ENCODE measurements at places on chromosomes 7 and 10.

DNA sequence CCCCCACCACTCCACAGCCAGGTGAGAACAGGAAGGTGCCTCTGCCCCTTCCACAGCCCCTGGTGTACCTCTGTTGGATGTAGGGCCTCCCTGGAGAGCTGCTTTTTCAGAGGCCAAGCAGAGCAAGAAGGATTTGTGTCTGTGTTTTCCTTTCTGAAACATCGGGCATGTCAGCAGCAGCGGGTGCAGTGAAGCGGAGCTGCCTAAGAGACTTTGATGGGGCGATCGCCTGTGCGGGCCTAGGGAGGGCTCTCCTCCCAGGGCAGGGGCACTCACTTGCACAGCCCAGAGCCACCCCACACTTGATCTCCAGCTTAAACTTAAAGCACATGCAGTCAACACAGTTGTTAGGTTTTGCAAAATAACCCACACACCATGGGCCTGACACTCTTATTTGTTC is 324.7 kb downstream of the ACTR3B start:
- no peak for DNase-seq

DNA sequence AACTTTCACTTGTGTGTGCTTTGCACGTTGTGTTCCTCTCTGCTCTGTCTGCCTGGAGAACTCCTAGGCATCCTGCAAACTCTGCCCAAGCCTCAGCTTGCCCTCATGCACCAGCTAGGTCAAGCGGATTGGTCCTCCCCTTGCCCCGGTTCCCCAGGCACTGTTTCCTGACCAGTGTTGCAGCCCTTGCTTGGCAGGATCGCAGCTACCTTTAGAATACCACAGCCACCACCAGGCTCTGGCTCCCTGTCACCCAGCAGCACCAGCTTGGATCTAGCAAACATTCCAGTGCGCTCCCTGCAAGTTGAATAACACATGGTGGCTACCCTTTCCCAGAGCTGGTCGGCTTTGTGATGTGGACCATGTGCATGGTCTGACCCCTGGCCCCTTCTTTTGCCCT is 19.0 kb downstream of the ZMIZ1 start:
- DNase-seq, result no peak

- DNase-seq, result no peak
Measured at GRCh38 chr7:144024213-144024612, 24.1 kb downstream of the OR6B1 start.

- DNase-seq, result peak; percentile 23
Measured at GRCh38 chr7:70595755-70596597, 536.0 kb upstream of the GALNT17 start.

- peak; percentile 17 for DNase-seq
Measured at GRCh38 chr10:94500063-94500462, 45.5 kb upstream of the HELLS start.

DNA sequence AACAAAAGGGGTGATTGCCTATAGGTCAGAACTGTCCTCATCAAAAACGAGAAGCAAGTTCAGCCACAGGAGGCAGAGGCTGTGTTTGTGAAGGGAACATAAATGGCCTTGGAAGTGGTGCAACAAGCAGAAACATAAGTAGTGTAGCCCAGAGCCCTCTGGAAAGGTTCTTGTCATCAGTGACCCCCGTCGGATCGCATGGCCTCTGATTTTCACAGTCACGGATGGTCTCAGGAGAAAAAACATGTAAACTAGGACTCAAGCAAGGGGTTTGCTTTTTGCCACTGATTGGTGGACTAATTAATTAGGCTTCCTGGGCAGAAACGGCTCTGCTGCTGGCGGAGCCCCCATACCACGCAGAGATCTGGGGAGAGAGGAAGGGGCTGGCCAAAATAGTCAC is 496.5 kb upstream of the MKI67 start:
- DNase-seq, result no peak

DNA sequence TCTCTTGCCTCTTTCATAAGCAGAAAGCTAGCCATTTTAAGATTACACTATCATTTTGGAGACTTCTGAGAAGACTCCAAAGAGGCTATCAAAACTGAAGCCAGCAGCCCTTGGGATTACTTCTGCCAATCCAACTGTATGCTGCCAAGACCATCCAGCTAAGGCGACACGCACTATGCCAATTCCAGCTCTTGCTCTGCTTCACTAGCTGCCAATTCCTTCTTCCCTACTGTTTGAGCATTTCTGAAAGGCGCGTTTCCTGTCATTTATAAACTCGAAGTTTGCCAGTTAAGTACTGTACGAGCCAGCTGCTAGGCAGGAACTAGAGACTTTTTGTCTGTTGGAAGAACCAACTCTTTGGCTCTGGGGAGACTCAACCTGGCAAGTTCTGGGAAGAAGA is 36.5 kb downstream of the MALSU1 start:
- no peak for DNase-seq

DNA sequence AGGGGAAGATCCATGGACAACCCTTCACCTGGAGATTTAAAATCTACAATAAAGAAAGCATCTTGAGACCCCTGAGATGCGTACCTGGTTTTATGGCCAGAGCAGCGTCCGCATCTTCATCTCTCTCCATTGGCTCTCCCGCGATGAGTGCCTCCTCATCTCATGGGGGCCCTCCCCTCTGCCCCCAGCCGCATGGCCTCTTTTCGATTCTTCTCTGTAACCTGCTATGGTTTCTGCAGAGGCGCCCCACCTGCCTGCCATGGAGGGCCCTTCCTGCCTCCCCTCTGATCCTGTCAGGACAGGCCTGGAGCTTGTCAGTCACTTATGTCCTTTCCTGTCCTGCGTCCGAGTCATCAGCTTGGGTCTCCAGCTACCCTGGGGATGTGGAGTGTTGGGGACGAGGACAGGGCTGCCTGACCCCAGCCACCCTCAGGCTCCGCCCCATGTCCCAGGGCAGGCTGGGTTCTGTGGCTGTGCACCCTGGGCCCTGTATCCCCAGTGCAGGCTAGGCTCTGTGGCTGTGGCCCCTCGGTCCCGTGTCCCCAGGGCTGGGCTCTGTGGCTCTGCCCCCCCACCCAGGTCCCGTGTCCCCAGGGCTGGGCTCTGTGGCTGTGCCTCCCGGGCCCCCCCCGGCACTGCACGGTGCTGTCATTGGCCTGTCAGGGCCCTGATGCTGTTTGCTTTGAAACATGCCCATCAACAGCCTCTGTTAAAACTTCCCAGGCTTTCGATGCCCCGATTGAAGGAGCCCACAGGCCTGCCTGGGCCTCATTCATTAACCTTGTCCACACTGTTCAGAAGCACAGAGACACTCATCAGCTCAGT is 99.8 kb downstream of the WDR37 start:
- DNase-seq, result no peak

DNA sequence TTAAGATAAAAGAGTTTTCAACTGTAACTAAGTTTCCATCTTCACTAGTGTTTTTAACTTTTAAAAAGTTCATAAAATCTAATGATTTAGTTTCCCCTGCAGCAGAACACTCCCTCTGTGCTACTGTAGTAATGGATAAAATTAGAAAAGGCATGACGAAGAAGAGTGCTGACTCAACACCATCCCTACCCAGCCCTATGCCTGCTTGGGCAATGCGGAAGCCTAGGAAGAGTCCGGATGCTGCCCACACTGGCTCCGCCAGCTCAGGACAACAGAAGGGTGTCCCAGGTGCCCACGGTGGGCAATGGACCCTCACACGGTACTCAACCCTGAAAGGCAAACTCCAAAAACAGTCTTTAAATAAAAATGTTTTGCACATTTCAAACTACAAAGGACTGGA is 118.2 kb downstream of the LARP4B start:
- DNase-seq, result no peak

GRCh38 chr10:11159543-11160215 is 142.0 kb downstream of the CELF2 start:
- no peak for DNase-seq

- DNase-seq, result no peak
Measured at GRCh38 chr10:102845352-102845902, 8.2 kb upstream of the CYP17A1 start.

DNA sequence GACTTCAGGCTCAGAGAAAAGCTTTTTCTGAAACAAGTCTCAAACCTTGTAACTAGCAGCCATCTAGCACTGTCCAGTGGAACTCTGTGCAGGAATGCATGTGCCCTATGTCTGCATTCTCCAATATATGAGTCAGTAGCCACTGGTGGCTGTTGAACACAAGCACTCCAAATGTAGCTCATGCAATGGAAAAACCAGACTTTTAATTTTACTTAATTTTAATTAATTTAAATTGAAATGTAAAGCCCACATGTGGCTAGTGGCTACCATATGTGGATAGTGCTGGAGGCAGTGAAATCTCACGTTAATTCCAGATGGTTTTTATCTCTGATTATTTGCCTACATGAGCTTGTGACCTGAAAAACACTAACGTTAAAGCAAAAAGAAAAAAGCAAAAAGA is 225.1 kb downstream of the GATA3 start:
- DNase-seq, result peak; percentile 53

DNA sequence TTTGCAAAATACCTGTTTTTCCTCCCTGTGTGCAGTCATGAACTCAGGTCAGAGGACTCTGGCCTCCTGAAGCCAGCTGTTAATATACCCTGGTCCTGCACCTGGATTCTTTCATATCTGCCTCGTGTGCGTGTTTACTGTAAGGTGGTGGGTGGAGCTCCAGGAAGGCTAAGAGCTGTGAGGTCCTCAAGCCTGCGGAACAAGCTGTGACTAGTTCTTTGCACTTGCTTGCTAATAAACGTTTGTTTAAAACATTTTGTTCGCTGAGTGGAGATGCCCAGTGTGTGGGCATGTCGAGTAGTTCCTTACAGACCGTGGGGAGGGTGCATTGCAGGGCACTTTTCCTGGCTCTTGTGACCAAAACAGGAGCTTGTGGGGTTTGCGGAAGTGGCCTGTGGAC is 139.0 kb downstream of the DOCK1 start:
- no peak for DNase-seq

DNA sequence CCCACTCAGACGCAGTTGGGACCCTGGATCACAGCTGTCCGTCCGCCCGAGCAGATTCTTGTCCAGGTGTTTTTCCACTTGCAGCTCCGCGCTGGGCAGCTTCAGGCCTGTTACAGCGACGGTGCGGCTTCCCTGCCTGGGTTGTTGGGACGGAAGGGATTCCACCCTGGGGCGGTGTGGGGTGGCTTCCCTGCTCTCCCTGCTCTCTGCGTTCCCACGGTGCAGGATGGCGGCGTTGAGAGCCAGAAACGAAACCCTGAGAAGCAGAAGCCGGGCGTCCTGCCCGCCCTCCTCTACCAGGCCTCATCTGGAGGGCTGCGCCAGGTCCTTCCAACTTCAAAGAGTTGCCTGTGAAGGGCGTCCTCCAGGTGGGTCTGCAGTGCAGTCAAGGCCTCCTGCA is 194.4 kb downstream of the ADARB2 start:
- no peak for DNase-seq

DNA sequence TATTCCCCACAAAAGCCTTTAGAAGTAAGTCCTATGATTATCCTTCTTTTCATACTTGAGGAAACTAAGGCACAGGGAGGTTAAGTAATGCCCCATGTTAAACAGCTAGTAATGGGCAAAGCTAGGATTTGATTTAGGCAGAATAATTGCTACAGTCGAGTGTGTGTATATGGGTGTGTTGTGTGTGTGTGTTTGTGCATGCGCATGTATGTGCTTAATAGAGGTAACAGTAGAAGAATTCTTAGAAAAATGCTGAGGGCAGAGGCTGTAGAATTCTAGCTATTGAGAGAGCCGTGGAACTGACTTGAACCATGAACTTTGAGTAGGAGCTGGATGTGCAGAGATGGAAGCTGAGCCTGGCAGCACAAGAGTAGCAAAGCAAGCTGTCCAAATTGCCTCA is 131.3 kb upstream of the WNT16 start:
- DNase-seq, result no peak

- no peak for DNase-seq
Measured at GRCh38 chr10:62162261-62162981, 106.2 kb downstream of the RTKN2 start.

- DNase-seq, result no peak
Measured at GRCh38 chr10:58319599-58319998, 15.2 kb upstream of the UBE2D1 start.

DNA sequence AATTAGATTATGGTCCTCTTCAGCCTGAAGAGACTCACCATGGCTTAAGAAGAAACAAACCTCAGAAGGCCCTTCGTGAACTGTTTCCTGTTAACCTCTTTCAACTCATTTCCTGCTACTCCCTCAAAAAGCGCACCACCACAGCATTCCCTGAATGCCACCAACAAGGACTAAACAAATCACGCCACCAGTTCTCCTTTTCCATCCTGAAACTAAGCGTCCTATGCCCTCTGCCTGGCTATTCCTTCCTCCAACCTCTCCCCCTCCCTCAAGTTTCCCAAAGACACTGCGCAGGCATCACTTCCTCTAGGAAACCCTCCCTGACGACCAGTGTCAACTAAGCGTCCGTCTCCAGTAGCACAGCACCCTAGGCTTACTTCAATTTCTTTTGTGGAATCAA is 12.0 kb downstream of the YWHAG start:
- no peak for DNase-seq

GRCh38 chr10:132642732-132643008 is 105.1 kb downstream of the INPP5A start:
- DNase-seq, result no peak

DNA sequence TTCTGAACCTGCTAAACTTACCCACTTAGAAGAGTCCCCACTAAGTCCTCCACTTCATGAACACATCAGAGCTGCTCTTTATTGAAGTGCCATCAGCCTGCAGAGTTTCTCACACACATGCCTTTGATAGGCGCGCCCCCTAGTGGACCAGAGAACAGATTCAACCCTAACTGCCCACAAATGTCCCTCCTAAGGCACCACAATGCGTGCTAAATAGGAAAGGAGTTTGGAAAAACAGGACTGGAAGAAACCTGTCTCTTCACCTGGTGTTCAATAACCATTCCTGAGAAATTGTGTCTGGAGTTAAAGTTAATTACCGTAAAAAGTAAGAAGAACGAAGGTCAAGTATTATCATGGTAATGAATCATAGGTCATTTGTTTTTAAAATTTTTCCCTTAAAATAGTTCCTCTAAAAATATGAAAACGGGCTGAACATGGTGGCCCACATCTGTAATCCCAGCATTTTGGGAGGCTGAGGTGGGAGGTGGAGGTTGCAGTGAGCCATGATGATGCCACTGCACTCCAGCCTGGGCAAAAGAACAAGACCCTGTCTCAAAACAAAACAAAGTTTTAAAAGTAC is 249.7 kb downstream of the ELMO1 start:
- peak; percentile 65 for DNase-seq

- no peak for DNase-seq
Measured at GRCh38 chr10:3992382-3993178, 207.6 kb upstream of the KLF6 start.

DNA sequence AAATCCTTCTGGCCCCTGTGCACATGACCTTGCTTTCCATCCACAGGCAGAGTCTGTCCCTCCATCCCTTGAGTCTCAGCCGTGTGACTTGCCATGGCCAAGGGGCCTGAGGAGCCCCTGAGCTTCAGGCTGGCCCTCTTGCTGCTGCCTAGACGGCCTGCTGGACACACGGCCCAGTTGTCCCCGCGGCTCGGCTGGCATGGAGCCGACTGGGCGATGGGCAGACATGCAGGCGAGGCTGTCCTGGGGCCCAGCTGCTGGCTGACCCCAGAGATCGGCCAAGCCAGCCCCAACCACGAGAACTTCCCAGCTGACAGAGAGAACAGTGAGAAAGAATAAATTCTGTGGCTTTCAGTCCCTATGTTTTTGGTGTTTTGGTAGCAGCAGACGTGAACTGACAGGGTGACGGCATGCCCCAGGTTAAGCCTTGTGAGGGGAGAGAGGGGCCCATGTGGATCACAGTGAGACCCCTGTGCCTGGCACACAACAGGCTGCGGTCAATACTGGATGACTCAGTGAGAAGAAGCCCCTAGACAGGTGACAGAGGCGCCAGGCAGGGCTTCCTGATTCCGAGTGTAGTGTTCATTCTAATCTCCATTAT is 11.7 kb downstream of the PRKAG2 start:
- no peak for DNase-seq

GRCh38 chr7:1900847-1901246 is 230.8 kb downstream of the ELFN1 start:
- no peak for DNase-seq

GRCh38 chr10:15859906-15860691 is at the start of gene MINDY3:
MINDY3 (minus strand) TSS chr10:15860507; CDS start chr10:15860299, 208 bp downstream.
- DNase-seq, result peak; percentile 81
